ENCODE measurements at places on chromosomes 2 and 18.

- DNase-seq: no peak
These were observed 191.7 kb downstream of the CAMKMT start for GRCh38 chr2:44553456-44553855.

DNA sequence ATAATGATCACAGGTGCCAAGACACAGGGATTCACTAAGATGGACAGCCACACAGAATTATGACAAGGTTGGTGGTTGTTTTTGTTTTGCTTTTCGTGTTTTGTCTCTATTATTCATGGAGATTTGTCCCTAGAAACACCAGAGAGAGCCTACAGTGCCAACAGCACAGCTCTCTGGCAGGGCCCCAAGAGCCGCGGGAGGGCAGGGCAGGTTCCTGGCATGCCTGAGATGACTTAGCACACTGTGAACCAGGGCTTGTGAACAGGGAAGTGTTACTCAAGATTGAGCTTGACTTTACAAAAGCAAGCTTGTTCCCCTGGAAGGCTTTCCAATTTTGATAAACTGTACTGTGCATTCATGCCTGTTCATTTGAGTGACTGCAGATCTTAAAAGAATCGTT lies 437.4 kb upstream of the SALL3 start:
- no peak for DNase-seq

GRCh38 chr2:158214431-158214830 lies 112.8 kb downstream of the UPP2 start:
- DNase-seq: no peak

GRCh38 chr18:7657937-7658336 lies 90.8 kb downstream of the PTPRM start:
- DNase-seq: no peak

- no peak for DNase-seq
These were observed 46.1 kb downstream of the SPRED2 start for GRCh38 chr2:65386344-65386743.

DNA sequence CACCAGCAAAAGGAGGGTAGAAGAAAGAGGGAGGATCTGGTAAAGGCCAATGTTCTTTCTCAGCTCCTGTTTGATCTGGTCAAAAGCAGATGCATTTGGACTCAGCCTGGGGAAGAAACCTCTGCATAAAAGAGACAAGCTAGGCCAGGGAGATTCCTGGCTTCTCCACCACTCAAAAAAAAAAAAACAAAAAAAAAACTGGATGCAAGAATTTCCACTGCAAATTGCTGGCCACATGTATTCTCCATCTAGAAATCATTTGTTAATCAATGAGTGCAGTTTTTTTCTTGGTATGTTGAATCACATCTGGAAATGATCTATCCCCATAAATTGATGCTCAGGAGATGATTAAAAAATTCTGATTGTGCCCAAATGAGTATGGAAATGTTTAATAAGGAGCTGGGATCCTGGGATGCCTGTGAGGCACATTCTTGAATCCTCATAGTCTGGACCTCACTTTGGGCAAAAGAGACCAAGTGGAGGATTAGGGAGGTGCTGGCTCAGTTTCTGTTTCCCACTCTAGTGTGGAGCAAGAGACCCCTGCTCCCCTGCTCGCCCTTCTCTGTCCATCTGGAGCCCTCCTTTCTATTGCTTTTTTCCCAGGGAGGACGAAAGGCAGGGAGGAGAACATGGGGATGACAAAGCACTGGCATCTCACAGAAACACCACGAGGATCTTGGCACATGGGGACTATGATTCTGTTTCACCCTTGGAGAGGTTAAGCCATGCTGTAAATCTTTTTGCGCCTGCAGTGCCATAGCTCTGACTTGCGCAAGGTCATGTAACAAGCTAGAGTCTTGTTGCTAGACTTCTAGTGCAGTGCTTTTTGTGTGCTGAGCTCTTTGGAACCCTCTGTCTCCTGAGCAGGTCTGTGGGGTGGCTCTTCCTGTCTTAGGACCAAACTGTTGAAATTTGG lies 57.6 kb downstream of the APOB start:
- no peak for DNase-seq

- no peak for DNase-seq
These were observed 25.0 kb upstream of the ACAA2 start for GRCh38 chr18:49838381-49838780.

DNA sequence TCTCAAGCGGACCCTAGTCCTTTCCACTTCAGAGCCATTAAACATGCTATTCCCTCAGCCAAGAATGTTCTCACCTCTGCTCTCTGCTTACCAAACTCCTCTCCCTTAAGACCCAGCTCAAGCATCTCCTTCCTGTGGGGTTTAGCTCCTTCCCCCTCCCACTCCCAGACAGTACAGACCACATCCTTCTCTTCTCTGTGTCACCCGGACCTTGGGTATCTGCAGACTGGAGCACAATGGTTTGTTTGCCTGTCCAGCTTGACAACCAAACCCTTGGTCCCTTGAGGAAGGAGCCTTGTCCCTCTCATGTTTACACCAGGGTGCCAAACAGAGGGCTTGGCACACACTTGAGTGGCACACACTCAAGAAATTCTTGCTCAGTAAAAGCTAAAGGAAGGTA lies 4.1 kb upstream of the CD8A start:
- DNase-seq: peak; percentile 23

GRCh38 chr2:64504774-64505720 lies 19.1 kb upstream of the AFTPH start:
- DNase-seq: no peak

DNA sequence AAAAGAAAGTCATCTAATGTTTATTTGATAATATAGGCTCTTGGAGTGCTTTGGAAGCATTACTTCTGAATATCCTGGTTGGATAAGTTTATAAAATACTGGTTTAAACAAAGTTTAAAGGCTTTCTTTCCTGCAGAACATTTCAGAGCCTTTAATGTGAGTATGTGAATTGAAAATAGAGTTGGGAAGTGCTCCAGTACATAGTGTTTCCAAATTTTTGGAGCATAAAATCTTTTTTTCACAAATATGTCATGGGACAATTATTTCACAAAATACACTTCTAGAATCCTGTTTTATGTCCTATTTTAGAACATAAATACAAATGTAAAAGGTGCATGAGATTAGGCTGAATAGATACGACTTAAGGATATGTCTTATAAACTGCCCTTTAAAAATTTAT lies 158.9 kb upstream of the HNRNPA3 start:
- no peak for DNase-seq

GRCh38 chr2:205369813-205370212 lies 312.5 kb upstream of the NRP2 start:
- DNase-seq: no peak

DNA sequence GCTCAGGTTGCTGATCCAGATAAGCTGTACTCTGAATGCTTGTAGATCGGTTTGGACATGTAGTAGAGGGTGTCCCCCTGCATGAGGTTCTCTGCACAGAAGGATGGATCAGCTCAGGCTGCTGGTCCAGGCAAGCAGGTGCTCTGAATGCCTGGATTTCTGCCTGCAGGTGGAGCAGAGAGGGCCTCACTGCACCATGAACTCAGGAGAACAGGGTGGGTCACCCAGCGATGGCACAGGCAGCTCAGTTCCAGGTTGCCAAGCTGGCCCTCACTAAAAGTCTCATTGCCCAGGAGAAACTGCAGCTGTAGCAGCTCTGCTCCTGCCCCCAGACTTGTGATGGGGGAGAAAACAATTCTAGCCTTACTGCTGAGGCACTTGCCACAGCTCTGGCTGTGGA lies 491.8 kb downstream of the XIRP2 start:
- no peak for DNase-seq

DNA sequence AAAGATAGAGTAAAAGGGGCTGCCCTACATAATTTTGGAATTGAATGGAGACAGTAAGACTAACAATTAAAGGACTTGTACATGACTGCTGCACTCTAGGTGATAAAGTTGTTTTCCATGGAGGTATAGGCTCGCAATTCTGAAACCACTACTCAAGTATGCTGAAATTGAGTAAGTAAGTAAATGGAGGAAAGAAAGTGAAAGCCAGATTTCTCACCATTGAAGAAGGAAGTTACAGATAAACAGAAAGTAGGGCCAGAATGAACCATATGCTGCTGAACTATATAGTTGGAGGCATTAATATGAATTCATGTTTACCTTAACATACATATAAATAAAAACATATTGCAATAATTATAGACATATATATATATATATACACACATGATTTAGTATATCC lies 225.7 kb upstream of the ST6GAL2 start:
- DNase-seq: no peak

DNA sequence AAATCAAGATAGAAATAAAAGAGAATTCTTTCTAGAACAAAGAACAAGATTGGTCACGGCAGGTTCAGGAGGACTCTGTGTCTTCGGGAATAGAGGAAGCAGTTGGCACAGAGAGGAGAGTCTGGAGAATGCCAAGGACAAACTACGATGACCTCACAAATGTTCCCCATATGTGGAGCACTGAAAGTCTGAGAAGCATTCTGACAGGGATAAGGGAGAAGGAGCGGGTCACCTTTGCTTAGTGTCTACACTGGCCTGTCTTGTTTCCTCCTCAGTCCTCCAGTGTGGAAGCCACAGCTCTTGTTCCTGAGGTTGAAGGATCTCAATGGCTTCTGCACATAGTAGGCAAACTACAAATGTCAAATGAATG lies 338.8 kb downstream of the MYCN start:
- DNase-seq: no peak
